ENCODE measurements at places on chromosomes 2 and 18.
A peak's percentile ranks its signal among the peaks of the same experiment; 100 is the strongest.

- no peak for DNase-seq
These were observed 120.8 kb upstream of the ERBB4 start for GRCh38 chr2:212659441-212659840.

DNA sequence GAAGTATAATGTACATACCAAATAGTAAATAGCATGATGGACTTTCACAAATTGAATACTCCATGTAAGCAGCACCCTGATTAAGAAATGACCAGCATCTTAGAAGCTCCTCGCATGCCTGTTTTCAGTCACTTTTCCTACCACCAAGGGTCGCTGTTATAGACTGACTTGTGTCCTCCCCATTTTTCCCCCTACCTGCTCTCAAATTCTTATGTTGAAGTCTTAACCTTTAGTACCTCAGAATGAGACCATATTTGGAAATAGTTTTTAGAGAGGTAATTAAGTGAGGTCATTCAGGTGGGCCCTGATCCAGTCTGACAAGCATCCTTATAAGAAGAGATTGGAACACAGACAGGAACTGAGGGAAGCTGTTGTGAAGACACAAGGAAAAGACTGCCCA lies 125.9 kb downstream of the LYPD6 start:
- DNase-seq = no peak

DNA sequence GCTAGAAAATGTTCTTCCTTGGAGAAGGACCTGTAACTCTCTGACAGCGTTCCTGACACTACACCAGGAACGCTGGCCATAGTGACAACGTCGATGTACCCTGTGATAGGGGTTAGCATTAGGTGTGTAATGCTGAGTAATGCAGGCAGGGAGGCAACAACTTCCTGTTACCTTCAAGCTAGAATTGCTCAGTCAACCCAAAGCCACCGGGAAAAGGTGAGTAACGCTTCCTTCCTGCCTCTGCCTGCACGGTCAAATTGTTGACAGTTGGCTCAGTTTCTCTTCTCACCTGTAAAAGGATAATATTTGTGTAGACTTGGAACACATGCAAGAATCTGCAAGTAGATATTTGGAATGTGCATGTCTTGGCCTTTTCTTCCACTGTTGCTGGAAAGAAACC lies 12.7 kb downstream of the FAM110C start:
- DNase-seq = no peak

DNA sequence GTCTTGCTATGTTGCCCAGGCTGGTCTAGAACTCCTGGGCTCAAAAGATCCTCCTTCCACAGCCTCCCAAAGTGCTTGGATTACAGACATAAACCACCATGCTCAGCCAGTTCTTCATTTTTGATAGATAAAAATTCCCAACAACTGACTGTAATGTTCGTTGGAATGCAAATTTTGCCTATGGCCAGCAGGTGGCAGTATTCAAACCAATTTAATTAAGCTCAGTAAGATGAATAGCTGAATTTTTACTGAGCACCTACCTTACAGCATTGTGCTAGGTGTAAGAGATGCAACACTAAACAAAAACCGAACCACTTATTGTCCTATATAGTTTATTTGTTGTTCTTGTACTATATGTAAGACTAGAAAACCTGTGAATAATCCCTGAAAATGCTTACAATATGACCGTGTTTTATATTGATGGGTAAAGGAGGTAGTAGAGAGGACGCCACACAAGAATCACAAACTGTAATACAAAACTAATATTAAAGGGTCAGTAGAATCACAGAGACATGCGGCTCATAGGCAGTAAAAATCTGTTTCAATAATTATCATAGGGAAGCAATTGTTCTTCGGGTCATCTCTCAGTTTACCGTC lies 8.2 kb upstream of the TMEM182 start:
- no peak for DNase-seq

DNA sequence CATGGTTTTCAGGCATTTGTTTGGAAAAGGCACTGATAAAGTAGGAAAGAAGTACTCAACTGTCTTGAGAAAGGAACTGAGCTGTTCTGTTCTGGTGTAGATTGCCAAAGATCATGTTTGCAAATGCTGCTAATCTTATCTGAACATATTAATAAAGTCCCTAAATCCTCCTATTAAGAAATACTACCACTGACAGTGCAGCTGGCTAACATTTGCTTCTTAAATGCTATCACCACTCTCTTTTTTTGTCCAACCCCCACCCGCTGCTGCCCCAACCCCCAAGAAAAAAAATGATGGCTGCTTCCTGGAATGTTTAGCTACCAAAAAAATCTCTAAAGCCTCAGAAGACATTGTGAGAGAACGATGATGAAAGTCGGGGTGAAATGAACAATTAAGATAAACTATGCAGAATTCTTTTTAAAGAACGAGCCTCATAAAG lies 130.7 kb downstream of the CCBE1 start:
- no peak for DNase-seq

DNA sequence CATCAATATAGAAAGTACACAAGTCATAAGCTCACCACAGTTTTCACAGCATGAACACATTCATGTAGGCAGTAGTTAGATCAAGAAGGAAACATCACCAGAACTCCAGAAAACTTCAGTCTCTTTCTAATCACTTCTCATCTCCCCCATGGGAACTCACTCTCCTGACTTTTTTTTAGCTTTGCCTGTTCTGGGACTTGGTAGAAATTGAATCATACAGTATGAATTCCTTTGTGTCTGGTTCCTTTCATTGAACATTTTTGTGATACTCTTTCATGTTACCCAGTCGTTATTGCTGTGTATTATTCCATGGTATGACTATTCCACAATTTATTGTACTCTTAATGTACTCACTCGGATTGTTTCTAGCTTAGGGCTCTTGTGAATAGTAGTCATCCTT lies 160.2 kb downstream of the TAF4B start:
- DNase-seq = no peak

GRCh38 chr2:197453914-197454398 lies 604 bp downstream of the COQ10B start:
- no peak for DNase-seq

GRCh38 chr18:35564795-35565453 lies 16.6 kb upstream of the GALNT1 start:
- no peak for DNase-seq

- DNase-seq = no peak
These were observed 62.6 kb upstream of the ZNF397 start for GRCh38 chr18:35178260-35178659.

- DNase-seq = no peak
These were observed 20.9 kb upstream of the SCN1A start for GRCh38 chr2:166148500-166149400.

GRCh38 chr18:8868276-8868675 lies 162.9 kb downstream of the MTCL1 start:
- no peak for DNase-seq

DNA sequence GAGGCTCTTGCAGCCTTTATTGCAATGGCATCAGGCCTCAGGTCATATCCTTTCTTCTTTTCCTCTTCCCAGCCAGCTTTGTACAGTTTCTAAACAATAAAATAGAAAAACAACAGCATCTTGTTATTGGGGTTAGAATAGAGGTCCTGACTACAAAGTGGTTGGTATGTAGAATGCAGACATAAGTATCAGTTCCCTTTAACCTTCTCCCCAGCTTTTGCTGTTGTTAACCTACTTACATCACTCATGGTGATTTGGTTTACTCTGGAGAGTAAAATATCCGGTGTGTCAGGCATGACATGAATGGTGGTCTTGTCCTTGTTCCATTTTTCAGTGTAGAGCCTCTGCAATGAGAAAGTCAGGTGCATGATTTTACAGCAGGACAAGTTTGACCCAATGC lies 69.8 kb downstream of the NEB start:
- DNase-seq = no peak

- no peak for DNase-seq
These were observed 210.5 kb downstream of the LDLRAD4 start for GRCh38 chr18:13429016-13429415.

GRCh38 chr18:7084080-7085065 lies 33.2 kb downstream of the LAMA1 start:
- no peak for DNase-seq

DNA sequence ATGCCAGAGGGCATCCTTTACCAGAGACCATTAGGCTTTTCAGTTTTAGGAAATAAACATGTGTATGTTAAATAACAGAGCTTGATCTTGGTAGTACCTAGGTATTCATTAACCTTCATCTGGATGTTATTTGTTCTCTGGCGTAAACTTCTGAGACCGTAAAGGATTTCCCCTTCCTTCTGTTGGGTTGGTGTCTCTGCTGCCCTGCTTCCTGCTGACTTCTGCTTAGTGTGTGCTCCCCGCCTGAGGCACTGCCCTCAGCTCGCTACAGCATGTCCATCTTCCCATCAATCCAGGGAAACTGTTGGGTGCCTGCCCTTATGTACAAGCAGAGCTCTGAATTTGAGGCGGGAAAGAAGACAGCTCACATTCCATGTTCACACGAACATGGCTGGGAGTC lies 177.9 kb downstream of the TPGS2 start:
- DNase-seq = no peak

GRCh38 chr18:77765468-77765867 lies 515.8 kb downstream of the GALR1 start:
- DNase-seq = no peak

- DNase-seq = no peak
These were observed 29.4 kb downstream of the MAIP1 start for GRCh38 chr2:199984755-199985154.

GRCh38 chr2:235879116-235879515 lies 289.1 kb downstream of the GBX2 start:
- DNase-seq = no peak

- DNase-seq = no peak
These were observed 818.7 kb downstream of the BCL11A start for GRCh38 chr2:59734743-59735142.

DNA sequence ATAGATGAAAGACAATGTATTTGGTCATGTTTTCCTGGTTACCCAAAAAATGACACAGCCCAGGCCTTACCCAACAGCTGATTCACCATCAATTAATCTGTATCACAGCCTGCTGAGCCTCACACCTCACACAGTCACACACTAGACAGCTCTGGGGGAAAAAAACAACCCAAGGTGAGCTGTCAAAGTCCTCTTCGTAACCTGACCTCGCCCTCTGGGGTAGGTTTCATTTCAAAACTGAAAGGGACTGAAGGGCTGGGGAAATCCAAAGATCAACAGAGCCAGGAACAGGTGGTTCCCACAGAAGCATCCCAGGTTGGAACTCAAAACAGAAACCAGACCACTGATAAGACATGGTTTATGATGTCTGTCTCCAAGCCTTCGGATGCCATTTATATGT lies 18.2 kb upstream of the PCBP1 start:
- DNase-seq = peak; percentile 30

- DNase-seq = no peak
These were observed 52.0 kb downstream of the IL1RL2 start for GRCh38 chr2:102238778-102239177.

DNA sequence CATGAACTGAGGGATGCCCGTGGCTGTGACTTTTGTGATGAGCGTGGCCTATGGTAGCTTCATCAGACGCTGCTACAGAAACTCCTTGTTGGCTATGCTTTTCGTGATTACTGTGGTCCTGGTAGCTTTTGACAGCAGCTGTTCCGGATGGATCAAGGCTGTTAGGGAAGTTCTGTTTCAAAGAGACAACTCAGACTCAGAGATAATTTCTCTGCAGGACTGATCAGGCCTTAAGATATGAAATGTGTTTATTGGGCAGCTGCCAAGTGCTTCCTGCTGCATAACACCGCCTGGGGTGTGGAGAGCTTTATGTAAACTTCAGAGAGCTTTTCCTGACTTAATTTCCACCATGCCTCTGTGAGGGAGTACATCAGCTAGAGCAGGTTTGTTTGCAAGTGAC lies 243.8 kb downstream of the TSN start:
- DNase-seq = no peak

DNA sequence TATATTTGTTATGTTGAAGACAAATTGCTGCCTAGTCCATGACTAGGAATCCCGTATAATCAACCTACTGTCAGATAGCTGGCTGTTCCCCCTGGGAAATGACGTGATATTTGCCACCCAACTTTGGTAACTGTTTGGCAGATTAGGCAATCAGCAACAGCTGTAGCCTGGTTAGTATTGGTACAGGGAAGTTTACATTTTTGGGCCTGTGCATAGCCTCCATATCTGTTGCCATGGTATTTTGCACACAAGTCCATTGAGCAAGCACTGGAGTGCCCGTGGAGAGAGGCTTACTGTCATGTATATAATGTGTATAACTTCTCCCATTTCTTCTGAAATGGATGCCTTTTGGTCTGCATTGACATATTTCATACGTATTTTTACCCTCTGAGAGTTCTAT lies 27.7 kb downstream of the BIRC6 start:
- no peak for DNase-seq

- DNase-seq = no peak
These were observed 187.6 kb downstream of the DOK6 start for GRCh38 chr18:69588301-69588700.

GRCh38 chr2:62032096-62032495 lies 126.6 kb downstream of the COMMD1 start:
- no peak for DNase-seq

DNA sequence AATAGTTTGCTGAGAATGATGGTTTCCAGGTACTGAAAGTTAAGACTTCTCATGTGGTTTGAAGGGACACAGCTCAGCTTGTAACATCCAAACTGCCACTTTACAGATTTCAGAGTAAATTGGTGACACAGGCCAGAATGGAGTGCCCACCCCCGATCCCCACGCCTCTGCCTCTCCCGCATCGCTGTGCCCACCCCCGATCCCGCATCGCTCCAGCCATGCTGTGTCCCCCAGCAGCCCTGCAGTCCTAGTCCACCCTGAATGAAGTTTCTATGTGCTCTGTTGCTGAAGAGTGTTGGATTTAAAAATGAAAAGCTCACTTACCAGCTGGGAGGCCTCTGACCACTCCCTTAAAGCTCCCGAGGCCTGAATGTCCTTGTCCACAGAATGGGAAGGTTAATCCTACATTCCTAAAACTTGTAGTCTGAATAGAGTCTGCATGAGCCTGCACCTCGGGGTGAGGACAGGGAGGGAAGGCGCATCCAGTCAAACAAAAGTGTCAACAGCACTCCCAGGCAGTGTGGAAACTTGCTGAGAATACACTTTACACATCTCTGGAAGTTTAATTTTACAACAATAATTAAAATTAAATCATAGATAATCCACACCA lies 176.4 kb upstream of the ID2 start:
- DNase-seq = no peak

DNA sequence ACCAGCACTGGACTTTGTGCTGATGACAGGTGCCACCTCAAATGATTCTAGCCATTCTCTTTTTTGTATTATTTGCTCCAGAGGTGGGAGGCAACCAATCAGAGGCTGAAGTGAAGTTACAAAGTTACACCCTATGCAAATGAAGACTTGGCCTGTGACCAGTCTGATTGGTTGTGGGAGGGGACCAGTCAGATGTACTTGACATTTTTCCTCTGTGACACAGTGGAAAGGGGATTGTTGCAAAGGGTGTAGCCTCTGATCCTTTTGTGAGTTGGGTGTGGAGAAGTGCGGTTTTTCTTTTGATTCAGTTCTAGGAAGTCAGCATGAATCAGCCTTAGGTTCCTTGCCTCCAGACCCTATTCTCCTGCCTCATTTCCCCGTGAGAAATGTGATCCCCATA lies 244.0 kb downstream of the ARL6IP6 start:
- no peak for DNase-seq

DNA sequence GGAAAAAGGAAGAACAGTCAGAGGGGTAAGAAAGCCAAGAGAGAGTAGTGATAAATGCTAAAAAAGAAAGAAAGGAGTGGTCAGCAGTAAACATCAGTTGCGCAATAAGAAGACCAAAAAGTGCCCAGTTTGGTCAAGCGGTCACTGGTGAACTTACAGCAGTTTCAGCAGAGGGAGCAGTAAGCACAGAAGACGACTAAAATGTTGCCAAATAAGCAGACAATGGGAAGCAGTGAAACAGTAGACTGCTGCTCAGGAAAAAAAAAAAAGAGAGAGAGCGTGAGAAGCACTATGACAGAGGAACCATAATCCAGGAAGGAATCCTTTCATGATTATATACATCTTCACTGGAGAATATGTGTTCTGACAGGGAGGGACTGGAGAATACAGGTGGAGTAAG lies 45.8 kb downstream of the DNAJC10 start:
- no peak for DNase-seq

All from stimulated activated CD8-positive, alpha-beta memory T cell treated with anti-CD3 and anti-CD28 coated beads, Interleukin-7, amount 100 ng/mL, for 1 hour (primary cell).